ENCODE measurements at places on chromosomes 5 and 9.

DNA sequence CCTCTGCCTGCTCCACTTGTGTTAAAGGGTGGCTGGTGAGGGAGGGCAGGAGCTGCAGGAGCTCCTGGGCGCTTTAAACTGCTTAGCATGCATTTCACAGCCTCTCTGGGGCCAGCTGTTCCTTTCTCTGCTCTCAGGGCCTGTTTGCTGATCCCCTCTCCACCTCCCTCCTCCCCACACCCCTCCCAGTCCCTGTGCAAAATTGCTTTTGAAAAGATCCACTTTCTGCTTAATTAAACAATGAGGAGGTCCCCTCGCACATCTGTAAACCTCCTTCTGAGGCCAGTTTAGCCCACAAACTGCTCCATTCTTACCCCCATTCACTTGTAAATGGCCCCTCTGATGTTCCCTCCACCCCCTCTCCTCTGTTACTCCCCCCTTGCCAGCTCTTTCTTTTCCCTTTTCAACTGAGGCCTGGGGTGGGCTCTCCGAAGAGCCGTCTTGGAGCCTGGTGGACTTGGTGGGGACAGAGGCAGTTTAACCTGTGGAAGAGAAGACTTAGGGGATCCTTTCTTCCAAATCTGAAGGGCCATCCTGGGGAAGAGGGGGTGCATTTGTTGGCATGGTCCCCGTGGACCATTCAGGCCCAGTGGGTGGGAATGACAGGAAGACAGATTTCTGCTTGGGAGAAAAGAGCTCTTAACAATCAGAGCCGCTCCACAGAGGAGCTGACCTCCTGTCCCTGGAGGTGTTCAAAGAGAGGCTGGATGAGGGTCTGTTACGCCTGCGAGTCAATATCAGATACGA is 12.0 kb downstream of the URM1 start:
- DNase-seq: peak; percentile 64

- DNase-seq: no peak
These were observed 39.5 kb downstream of the SMC5 start for GRCh38 chr9:70298245-70298771.

DNA sequence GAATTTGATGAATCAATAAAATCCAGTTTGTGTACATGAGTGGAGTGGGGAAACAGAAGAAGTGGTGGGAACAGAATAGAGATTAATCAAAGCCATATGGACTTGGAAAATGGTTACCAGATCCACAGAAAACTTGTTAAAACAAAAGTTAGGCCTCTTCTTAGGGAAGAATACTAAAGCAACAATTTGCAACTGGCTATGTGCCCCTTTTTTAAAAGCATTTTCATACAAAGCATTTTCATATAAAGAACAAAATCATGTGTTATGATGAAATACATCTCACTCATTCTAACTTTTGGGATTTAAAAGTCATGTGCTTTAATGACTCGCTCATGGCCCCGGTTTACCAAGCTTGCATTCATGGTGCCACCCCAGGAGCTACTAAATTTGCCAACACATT is 276.9 kb downstream of the EFNA5 start:
- no peak for DNase-seq

GRCh38 chr5:83922699-83923098 is 202.0 kb upstream of the HAPLN1 start:
- DNase-seq: no peak
